ENCODE measurements at places on chromosomes 7 and 10. TPM values are rescaled to one million over a fixed set of nuclear protein-coding genes. Genes with fewer than 3 reads are reported as not detected.

GRCh38 chr7:142927085-142927745 lies 6.3 kb downstream of the TRPV5 start:
- peak; percentile 32 for ATAC-seq

- no peak for ATAC-seq
These were observed 125.7 kb downstream of the OAT start for GRCh38 chr10:124292911-124293615.

- no peak for ATAC-seq
These were observed 33.3 kb upstream of the PON1 start for GRCh38 chr7:95357623-95358022.

GRCh38 chr10:5284311-5285057 lies 80.3 kb upstream of the UCN3 start:
- ATAC-seq = peak; percentile 43

GRCh38 chr7:113204415-113204814 lies 86.1 kb upstream of the SMIM30 start:
- ATAC-seq = no peak

DNA sequence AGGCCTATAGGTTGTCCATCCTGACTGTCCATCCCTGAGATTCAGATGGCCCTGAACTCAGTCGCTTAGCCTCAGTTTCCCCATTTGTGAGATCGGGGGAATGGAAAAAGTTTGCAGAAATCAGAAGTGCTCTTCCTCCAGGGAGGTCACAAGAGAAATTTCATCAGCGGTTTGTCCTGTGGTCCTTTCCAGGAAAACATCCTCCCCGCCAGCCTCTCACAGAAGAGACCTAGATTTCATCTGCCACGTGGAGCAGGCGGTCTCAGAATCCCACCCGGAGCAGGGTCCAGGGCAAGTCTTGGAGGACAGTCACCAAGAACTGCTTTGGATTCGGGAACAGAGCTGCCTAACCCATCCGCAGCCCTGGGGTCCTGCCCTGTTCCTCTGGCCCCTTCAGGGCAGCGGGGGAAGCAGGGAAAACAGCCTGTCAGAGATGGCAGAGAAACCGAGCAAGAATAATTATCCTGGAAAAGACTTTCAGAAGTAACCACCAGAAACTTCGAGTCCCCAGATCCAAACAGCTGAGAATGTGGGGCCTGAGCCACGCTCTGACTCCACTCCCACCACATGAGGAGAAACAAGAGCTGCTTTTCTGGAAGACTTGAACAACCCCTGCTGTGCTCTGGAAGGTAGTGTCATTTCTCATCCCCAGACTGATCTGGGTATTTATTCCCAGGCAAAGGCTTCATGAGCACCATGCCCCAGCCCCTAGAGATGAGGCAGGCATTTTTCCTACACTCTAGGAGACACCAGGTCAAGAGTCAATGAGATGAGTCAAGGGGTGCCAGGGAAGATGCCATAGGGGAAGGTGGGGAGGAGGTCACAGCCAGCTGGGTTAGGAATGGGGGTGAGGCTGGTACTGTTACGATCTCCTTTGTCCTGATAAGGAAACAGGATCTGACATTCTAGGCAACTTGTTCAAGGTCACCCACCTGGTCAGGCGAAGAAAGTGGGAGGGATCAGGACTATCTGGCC lies 1.1 kb upstream of the TNS3 start:
- ATAC-seq = peak; percentile 42

- no peak for ATAC-seq
These were observed 648.5 kb upstream of the LRRN3 start for GRCh38 chr7:110442381-110442837.

GRCh38 chr10:76209135-76209534 lies 777.7 kb downstream of the LRMDA start:
- ATAC-seq = no peak

DNA sequence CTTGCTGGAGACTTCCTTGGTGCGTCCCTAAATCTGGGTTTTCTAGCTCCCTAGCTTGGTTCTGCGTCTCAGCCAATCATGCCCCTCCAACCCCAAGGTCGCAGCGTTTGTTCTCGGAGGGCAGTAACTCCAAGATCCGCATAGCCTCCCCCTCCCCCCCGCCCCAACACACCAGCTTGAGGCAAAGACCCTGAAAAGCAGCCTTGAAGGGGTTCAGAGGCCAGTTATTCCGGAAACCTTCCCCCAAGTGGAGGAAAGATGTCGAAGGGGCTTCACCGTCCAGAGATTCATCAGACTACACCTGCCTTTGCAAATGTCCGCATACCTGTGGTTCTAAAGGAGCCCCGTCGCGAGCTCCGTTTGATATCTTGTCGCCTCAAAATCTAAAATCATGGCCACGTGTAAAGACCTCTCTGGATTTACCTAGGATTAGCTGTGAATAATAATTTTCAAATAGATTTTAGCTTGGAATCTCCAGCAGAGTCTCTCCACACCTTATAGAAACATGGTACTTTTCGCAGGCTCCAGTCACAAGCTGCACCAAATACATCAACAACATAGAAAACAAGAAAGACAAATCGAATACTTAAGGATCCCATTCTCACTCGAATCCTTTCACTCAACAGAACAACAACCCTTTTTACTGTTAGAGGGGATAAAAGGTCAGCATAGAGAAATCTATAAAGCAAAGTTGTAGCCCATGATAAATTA lies 7.9 kb downstream of the DLX6 start:
- no peak for ATAC-seq

DNA sequence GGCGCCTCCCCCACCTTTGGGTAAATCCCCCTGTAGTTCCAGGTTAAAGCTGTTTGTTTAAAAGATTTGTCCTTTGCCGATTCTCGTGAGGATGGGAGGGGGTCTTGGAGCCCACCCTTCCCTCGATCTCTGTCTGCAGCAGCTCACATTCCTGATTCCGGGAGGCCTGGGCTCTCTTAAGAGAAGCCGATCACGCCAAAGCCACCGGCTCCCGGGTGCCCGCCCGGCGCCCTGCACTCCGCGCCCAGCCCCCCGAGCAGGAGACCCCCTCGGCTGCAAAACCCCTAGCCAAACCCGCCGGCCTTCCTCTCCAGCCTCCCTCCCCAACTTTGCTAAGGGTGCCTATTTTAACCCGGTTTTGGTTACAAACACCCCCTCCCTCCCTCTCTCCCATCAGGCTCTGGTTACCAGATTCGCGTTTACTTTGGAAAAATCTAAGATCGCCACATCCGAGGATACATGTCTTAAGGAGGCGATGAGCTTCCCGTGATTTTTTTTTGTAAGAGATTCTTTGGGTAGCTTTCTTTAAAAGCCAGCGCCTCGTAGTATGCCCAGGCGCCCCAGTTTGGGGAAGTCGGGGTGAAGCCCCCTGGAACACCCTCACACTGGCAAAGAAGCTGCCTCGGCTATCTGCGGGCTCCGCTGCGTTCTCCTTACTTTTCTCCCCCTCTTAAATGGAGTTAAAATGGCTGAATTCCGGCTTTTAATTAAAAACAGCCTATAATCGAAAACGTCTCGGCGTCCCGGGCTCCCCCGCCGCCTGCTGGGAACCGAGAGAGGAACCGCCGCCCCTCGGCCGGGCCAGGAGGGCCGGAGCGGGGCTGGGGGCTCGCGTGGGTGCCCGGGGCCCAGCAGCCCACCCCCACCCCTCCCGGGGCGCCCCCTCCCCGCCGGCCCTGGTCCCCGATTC lies 983 bp downstream of the TNRC18 start:
- ATAC-seq = no peak

- no peak for ATAC-seq
These were observed 29.7 kb downstream of the RASGEF1A start for GRCh38 chr10:43237128-43237527.

GRCh38 chr10:63829020-63829419 lies 307.8 kb downstream of the REEP3 start:
- no peak for ATAC-seq

HK1 gene
- total RNA-seq = 216 TPM
